SJSA1 (cell line): ENCODE measurements at places on chromosomes 6 and 20. TPM values are rescaled to one million over a fixed set of nuclear protein-coding genes. Genes with fewer than 3 reads are reported as not detected.

The FOXO3 gene
- 15.3 and 20.4 TPM in 2 replicates for total RNA-seq

The ZBTB9 gene
- total RNA-seq: 2.9 and 4.4 TPM in 2 replicates

- H3K36me3 ChIP-seq: no peaks in the 10 kb centered on the region
- no peak overlapping the region for H3K4me3 ChIP-seq
- H3K4me1 ChIP-seq: no peaks in the 10 kb centered on the region
- DNase-seq: no peak
- H3K27ac ChIP-seq: no peak overlapping the region
Measured at GRCh38 chr6:153207617-153208016, 76.5 kb upstream of the RGS17 start.

The TM9SF4 gene
- total RNA-seq: 18.4 and 26.9 TPM in 2 replicates

The SPATS1 gene
- total RNA-seq: not detected in 2 replicates

- H3K36me3 ChIP-seq: no peaks in the 10 kb centered on the region
- H3K4me1 ChIP-seq: no peaks in the 10 kb centered on the region
- no peak overlapping the region for H3K27ac ChIP-seq
- H3K4me3 ChIP-seq: no peak overlapping the region
- DNase-seq: no peak
Measured at GRCh38 chr6:158905277-158905676, 86.1 kb upstream of the EZR start.

GRCh38 chr6:154356113-154356512 is 490 bp downstream of the IPCEF1 start:
- no peak for DNase-seq
- H3K27me3 ChIP-seq: no peaks in the 10 kb centered on the region
- H3K36me3 ChIP-seq: no peaks in the 10 kb centered on the region
- no peak overlapping the region for H3K27ac ChIP-seq

The CALHM5 gene
- 6.2 and 7.2 TPM in 2 replicates for total RNA-seq

The TRIM15 gene
- not detected in 2 replicates for total RNA-seq

The RAB44 gene
- not detected in 2 replicates for total RNA-seq

DNA sequence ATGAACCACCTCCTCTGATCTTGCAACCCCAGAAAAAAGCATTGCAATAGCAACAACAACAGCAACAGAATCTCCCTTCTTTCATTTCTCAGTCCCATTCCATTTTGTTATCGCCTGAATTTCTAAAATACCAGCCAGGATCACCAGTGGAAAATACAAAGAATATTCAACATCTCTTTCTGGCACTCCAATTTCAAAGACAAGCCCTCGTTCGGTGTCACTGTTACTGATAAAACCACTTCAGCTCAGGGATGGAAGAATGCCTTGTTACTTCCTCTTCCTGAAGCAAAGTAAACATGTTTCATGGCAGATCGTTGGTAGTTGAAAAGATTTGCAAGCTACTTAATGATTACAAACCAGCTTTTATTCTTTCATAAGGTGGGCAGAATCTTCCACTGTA is 94.0 kb upstream of the SPTLC3 start:
- H3K4me1 ChIP-seq: no peaks in the 10 kb centered on the region
- H3K4me3 ChIP-seq: no peak overlapping the region
- H3K36me3 ChIP-seq: no peaks in the 10 kb centered on the region
- H3K27me3 ChIP-seq: no peaks in the 10 kb centered on the region; the same call in 1 of the 2 replicates

DNA sequence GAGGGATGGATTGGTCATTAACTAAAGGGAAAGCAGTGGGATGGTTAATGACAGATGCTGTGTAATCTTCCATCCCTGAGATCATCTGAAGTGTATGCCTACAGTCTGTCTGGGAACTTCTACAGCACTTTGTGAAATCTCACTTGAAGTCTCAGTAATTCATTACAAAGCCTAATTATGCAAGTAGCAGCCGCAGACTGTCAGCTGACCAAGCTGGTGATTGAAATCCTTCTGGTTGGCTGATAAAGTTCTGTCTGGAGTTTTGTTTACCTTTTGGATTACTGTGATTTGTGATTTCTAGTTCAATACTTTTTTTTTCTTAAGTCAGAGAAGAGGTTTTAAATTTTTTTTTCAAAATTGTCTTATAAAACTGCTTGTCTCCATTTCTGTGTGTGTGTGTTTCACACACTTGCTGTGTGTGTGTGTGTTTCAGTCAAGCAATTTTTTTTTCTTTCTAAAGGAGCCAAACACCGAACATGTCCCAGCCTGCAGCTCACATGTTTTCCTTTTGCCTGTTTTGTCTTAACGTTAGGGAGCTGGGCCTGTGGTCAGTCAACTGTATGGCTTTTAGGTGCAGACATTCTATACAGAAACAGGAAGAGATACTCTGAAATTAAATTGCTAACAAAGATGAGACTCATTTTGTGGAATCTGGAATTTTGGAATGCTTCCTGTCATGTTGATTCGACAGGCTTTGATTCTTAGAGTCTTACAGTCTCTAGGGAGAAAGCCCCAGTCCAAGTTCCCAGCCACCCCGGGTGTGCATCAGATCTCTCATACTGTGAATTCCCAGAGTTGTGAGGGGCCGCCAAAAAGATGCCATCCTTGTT is 28.5 kb upstream of the ADGRF4 start:
- H3K36me3 ChIP-seq: no peaks in the 10 kb centered on the region
- no peaks in the 10 kb centered on the region for H3K27me3 ChIP-seq
- H3K27ac ChIP-seq: no peak overlapping the region
- H3K4me1 ChIP-seq: no peaks in the 10 kb centered on the region
